ENCODE measurements at places on chromosomes 2 and 18. TPM values are rescaled to one million over a fixed set of nuclear protein-coding genes. Genes with fewer than 3 reads are reported as not detected.

- peak; percentile 33 for DNase-seq
Measured at GRCh38 chr2:135709992-135710391, 31.7 kb upstream of the UBXN4 start.

ALS2 gene
- total RNA-seq, result 30.6 TPM

DNA sequence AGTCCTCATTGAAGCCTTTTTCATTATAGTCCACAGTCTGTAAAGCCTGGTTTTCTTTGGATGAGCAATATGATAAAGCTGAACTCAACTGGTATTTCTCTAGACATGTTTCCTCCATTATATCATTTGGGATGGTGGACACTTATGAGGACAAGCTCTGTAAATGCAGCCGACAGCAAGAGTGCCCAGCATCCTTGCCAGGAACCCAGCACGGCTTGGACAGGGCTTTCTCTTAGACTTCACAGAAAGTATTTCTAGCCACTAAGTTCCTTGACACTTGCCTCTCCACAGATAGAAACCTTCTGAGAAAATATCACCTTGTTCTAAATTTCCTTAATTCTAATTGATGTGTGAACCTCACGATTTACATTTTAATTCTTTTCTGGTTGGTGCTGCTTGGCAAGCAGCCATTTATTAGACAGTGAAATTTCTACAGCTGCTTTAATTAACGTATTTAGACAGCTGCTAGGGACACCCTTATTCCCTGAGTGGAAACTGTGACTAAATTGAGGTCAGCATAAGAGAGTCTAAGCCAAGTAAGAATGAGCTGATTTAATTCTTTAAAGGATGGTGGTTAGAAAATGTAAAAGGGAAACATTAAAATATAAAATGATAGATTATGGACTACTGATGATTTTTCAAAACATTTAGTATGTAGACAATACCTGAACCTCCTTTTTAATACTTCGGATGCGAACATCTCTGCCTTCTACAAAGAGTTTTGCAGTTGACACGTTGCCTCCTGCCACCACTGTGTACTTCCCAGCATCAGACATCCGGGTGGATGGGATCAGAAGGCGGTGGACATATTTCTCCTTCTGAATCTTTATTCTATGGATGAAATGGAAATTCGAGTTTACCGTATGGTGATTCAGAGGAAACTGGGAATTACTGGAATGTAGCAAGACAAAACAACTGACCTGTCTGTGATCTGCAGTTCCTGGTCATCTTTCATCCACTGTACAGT lies 39.8 kb downstream of the TTN start:
- no peak for DNase-seq

GRCh38 chr2:221588306-221588985 lies 16.3 kb upstream of the EPHA4 start:
- no peak for DNase-seq

GRCh38 chr2:199378948-199379650 lies 78.6 kb downstream of the SATB2 start:
- DNase-seq, result peak; percentile 80

GRCh38 chr2:118806797-118807667 lies 40.4 kb downstream of the EN1 start:
- no peak for DNase-seq

ARHGAP15 gene
- total RNA-seq, result not detected

DNA sequence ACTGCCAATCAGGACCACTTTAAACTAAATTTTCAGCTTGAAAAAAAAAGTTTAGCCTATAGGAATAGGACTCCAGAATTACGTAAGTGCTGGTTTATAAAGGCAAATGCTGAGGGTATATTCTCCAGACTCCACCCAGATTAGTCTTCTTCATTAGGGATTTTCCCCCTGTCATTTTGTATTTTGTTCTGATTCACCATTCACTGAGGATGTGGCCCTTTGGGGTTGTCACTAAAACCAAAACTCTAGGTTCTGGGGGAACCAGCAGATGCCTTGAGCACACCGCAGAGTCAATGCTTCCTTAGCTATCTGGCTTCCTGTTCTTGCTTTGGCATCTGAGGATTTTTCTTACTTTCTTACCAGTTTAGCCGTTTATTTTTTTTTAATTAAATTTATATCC lies 10.5 kb downstream of the SCYGR4 start:
- DNase-seq, result no peak

DNA sequence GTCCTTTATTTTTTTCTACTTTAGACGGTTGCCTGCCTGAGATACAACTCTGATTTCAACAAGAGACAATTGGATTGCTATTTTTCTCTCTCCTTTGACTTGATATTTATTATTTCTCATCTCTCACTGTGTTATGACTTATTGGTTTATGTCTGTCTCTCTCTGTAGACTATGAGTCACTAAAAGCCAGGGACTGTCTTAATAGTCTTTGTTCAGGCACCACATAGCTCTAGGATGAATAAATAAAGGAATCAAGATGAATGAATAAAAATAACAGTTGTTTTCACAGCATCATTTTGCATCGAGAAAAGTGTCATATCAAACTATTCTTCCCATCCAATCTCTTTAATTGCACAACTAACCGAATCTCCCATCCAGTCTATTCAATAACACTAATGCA lies 31.4 kb upstream of the CD28 start:
- no peak for DNase-seq

- peak; percentile 10 for DNase-seq
Measured at GRCh38 chr18:57743008-57743407, 60.1 kb downstream of the ATP8B1 start.

- DNase-seq, result no peak
Measured at GRCh38 chr18:60686142-60686541, 313.6 kb upstream of the MC4R start.

Measured in A172 (cell line).